ENCODE measurements at places on chromosomes 2 and 18. TPM values are rescaled to one million over a fixed set of nuclear protein-coding genes. Genes with fewer than 3 reads are reported as not detected.

DNA sequence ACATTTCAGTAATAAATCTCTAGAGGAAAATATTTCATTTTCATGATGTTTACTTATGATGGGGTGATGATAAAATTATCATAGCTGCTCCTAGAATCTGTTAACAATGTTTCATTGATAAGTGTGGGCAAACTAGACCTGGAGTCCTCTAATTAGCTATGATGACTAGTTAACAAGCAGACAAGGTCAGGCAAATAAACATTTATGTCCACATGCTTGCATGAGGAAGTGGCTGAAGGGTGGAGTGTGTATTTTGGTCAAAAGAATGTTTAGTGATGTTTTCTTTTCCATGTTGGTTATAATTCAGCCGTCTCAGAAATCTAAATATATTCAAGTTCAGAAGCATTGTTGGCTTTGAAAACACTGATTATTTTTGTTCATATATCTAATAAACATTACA lies 99.9 kb upstream of the FN1 start:
- no peaks in the 10 kb centered on the region for H3K4me1 ChIP-seq
- no peak overlapping the region for H3K4me3 ChIP-seq
- no peak for DNase-seq

DNA sequence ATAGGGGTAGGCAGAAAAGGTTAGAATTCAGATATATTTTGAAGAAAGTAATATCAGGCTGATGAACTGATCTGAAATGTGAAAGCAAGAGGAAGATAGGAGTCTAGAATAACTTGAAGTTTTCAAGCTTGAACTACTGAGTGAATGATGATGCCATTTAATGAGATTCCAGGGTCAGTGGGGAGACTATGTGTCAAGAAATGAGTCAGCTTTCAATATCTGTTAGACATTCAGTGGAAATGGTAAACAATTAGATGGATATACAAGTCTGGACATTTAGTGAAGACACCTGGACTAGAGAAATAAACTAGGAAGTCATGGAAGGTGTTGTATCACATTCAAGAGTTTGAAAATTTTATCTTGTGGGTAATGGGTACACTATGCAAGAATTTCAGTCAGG lies 326.9 kb downstream of the FSIP2 start:
- H3K27me3 ChIP-seq: no peaks in the 10 kb centered on the region
- H3K4me1 ChIP-seq: no peaks in the 10 kb centered on the region
- no peak overlapping the region for H3K4me3 ChIP-seq
- no peak for DNase-seq

DNA sequence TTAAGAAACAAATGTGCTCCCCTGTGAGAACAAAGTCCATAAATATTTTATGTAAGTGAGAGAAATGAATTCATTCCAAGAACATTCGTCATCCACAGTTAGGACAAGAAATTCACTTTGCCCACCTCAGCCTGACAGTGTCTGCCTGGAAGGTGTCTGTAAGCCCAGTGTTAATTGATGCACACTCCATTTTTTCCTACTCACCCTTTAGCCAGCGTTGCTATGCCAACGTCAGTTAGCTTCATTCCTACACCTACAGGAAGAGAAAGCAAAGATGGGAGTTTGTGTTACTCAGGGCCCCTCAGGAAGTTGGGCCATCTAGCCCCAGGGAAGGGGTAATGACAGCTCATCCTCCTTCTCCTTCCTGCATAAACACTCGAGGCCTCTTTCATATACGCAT lies 131.0 kb downstream of the ALPK2 start:
- no peak overlapping the region for H3K27ac ChIP-seq
- no peak overlapping the region for H3K4me3 ChIP-seq
- peaks cover 13% of the 10 kb centered on the region for H3K4me1 ChIP-seq
- no peaks in the 10 kb centered on the region for H3K27me3 ChIP-seq
- no peak for DNase-seq

- H3K4me3 ChIP-seq: no peak overlapping the region
- no peaks in the 10 kb centered on the region for H3K27me3 ChIP-seq
Observed at GRCh38 chr2:150417278-150417677, 70.2 kb downstream of the RND3 start.

- DNase-seq: no peak
- H3K27me3 ChIP-seq: no peaks in the 10 kb centered on the region
- H3K4me3 ChIP-seq: no peak overlapping the region
- H3K27ac ChIP-seq: no peak overlapping the region
- no peaks in the 10 kb centered on the region for H3K4me1 ChIP-seq
- H3K36me3 ChIP-seq: no peaks in the 10 kb centered on the region
Observed at GRCh38 chr2:157922815-157923214, 46.7 kb upstream of the ACVR1 start.

Gene TMEM247
- polyA plus RNA-seq: not detected

Gene TRABD2A
- polyA plus RNA-seq: 3.4 TPM

Gene FAM161A
- 9.6 TPM for polyA plus RNA-seq

Gene SOCS6
- 4.4 TPM for polyA plus RNA-seq

Gene TIGD1
- 6.6 TPM for polyA plus RNA-seq
